ENCODE measurements at places on chromosomes 4 and X.

DNA sequence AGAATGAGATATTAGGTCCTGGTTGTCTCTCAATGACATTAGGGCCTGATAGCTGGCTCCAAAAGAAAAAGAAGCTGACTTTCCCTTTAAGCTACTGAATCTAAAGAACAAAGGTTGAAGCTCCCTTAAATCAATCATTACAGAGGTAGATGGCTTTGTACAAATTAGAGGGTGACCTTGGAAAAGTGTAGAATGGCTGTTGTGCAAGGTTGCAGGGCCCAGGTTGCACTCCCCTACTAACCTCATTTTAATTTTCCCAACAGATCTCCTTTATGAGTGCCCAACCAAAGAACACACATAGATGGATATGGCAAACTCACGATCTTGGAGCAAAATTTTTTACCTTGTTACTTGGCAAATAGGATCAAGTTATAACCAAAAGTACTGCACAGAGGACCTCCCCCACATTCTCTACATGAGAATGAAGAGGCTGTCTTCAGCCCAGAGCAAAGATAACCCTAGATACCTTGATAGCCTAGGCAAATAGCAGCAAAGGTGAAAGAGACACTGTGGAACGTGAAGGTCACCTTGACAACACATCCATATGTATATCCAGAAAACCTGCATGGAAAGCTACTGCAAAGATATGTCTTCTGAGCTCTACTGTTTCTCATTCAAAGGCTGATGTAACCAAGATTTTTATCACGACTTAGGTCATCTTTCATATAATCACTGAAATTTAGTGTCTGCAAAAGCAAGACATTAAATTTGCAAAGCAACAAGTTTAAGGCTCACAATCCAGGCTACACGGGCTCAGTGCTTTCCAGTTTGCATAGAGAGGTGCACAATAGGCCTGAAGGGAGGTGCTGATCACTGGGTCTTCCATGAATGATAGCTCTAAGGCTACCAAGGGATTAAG, 23.0 kb downstream of the KLB start:
- no peak for DNase-seq

- no peak for DNase-seq
These were observed 7.6 kb upstream of the CXorf66 start for GRCh38 chrX:139972629-139973624.

DNA sequence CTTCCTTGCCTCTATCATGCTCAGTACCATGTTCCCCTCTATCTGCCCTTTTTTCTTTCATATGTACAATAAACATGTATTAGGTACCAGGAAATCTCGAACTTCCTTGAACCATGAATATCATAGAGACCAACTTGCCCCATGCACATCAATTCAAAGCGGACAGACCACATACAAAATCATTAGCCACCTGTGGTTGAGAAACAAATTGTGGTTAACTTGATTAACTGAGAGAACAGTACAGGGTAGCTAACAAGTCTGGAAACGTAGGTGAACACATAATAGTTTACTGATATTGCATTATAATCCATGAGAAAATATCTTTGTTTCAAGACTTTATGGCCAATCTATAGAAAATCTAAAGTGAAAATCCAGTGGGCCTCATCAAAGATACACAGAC, 8.2 kb downstream of the CASP3 start:
- no peak for DNase-seq

- no peak for DNase-seq
These were observed 115.4 kb upstream of the NDST4 start for GRCh38 chr4:115228851-115229250.

DNA sequence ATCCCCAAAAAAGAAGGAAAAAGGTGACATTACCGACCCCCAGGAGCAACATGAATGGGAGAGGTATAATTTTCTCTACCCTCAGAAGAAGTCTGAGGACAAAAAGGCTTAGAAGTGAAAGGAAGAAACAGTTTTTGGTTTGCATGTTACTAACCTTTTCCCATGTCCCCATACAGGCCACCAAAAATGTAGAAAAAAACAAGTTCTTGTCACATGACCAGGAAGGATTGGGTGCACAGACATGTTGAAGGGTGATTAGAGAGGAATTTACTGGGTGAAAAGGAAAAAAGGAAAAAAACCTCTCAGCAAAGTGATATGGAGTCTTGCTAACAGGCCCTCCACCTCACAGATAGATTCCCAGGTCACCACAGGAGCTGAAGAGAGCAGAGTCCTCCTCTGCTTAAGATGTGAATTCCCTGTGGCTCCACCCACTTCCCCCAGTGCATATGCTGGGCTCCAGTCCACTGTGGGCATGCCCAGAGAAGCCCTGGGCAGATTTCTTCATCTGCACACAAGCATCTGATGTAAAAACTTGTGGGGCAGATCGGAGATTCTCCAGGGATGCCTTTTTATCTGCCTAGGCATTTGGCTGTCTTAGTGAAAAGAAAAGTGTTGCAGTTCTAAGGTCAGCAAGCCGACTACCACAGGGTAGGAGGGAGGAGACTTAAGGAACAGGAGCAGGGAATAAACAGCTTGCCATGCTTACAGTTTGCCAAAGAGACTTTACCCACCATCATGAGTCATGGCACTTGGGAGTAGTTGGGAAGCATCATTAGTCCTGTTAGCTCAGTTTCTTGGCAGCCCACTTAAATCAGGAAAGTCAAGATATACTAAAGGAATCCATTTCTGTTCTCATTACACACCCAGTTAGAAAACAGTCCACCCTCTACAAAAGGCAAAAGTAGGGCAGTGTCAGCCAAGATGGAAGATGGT, 25.0 kb upstream of the PASD1 start:
- DNase-seq = no peak

Measured in activated CD8-positive, alpha-beta memory T cell treated with anti-CD3 and anti-CD28 coated beads for 24 hours (primary cell).